ENCODE measurements at places on chromosomes 4 and X. TPM values are rescaled to one million over a fixed set of nuclear protein-coding genes. Genes with fewer than 3 reads are reported as not detected.

Gene PFKFB1
- total RNA-seq = 0.29 TPM

Gene MAGEB10
- not detected for total RNA-seq

Gene DCLK2
- total RNA-seq = 11.8 TPM

Gene GPRIN3
- total RNA-seq = 23.8 TPM

Gene VSIG4
- 79.9 TPM for total RNA-seq

Gene RPS6KA6
- 9.7 TPM for total RNA-seq

Gene POF1B
- 142 TPM for total RNA-seq

Gene FDCSP
- total RNA-seq = not detected

Gene BTK
- 5.6 TPM for total RNA-seq

Gene UGT2B17
- total RNA-seq = 1,338 TPM

Gene FRAS1
- total RNA-seq = 1.2 TPM

Gene MSL3
- 19.5 TPM for total RNA-seq

Gene GALNT7
- 141 TPM for total RNA-seq

Gene ADH1C
- total RNA-seq = 137 TPM

Gene IL15
- 7.2 TPM for total RNA-seq

Gene MSX1
- total RNA-seq = 0.44 TPM

Gene AREG
- total RNA-seq = 18.9 TPM

Gene HTN3
- total RNA-seq = not detected

Gene GAGE12F
- total RNA-seq = not detected

Gene FREM3
- not detected for total RNA-seq

Gene NKX3-2
- 0.72 TPM for total RNA-seq

Gene CXCL8
- 44.6 TPM for total RNA-seq

Gene DOCK11
- total RNA-seq = 8.4 TPM

Gene CLTRN
- 0.48 TPM for total RNA-seq

Gene SPP1
- 27.6 TPM for total RNA-seq

Gene BEX5
- 2.1 TPM for total RNA-seq

Gene AMBN
- total RNA-seq = not detected

Gene GYG2
- total RNA-seq = 3.5 TPM

Gene CT45A6
- total RNA-seq = not detected

Gene PCDH11X
- total RNA-seq = 0.05 TPM

Gene MAB21L2
- total RNA-seq = 9.4 TPM

Gene FAM9B
- not detected for total RNA-seq

Gene NXF3
- total RNA-seq = 0.38 TPM

Gene RAI2
- 20.7 TPM for total RNA-seq

Gene NUDT11
- 0.43 TPM for total RNA-seq

Gene MAP3K15
- 0.16 TPM for total RNA-seq

Gene TIGD2
- total RNA-seq = 4.8 TPM

Gene SLC25A5
- 1,087 TPM for total RNA-seq

Gene TRAM1L1
- 0.38 TPM for total RNA-seq

Gene IL1RAPL1
- total RNA-seq = 0.34 TPM

Gene TMPRSS11B
- not detected for total RNA-seq

Gene SPON2
- total RNA-seq = 42.1 TPM

Gene PAGE2B
- total RNA-seq = not detected
